ENCODE measurements at places on chromosomes 4 and X. TPM values are rescaled to one million over a fixed set of nuclear protein-coding genes. Genes with fewer than 3 reads are reported as not detected.

The NXF2 gene
- total RNA-seq = not detected

GRCh38 chrX:9573282-9574106, 108.6 kb downstream of the TBL1X start:
- H3K27ac ChIP-seq = no peak overlapping the region
- no peak for DNase-seq
- H3K4me1 ChIP-seq = peaks cover 6% of the 10 kb centered on the region
- H3K4me3 ChIP-seq = no peak overlapping the region
- H3K27me3 ChIP-seq = no peaks in the 10 kb centered on the region

DNA sequence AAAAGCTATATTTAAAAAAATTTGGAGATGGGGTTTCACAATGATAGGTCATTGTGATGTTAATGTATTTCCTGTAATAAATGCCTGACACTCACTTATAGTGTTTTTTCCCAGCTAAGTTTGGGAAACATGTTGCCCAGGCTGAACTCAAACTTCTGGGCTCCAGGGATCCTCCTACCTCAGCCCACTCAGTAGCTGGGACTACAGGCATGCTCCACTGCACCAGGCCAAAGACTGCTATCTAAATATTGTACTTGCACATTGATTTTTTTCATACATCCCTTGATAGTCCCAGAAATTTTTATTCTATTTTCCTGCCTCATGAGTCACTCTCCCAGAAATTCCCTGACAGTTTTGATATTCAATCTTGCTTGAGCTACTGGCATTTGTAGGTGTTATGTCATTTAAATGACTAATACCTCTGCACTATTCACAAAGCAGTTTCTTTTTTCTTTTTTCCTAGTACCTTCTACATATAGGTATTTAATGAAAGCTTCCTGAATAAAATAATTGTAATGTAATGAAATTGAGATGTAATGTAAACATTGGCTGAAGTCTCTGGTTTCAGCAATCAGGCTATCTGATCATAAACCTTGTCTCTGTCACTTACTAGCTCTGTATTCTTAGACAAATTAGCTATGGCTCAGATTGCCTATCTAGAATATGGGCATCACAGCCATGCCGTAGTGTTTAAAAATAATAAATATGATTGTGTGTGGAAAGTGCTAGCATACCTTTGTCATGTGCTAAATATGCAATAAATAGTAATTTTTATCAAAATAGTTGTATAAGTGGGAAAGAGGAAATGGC, 1973.0 kb upstream of the AGA start:
- H3K36me3 ChIP-seq = no peaks in the 10 kb centered on the region
- no peaks in the 10 kb centered on the region for H3K4me1 ChIP-seq
- no peaks in the 10 kb centered on the region for H3K27me3 ChIP-seq
- no peak for DNase-seq
- H3K27ac ChIP-seq = no peak overlapping the region
- no peak overlapping the region for H3K4me3 ChIP-seq

- H3K4me3 ChIP-seq = no peak overlapping the region
- no peaks in the 10 kb centered on the region for H3K36me3 ChIP-seq
- no peaks in the 10 kb centered on the region for H3K4me1 ChIP-seq
- no peak overlapping the region for H3K27ac ChIP-seq
- peaks cover 2% of the 10 kb centered on the region for H3K27me3 ChIP-seq
- DNase-seq = no peak
Observed at GRCh38 chrX:131305926-131306325, 16.8 kb upstream of the IGSF1 start.

The IL3RA gene
- total RNA-seq = 5.3 TPM

The RTL9 gene
- total RNA-seq = not detected

- no peak for DNase-seq
- H3K4me1 ChIP-seq = no peaks in the 10 kb centered on the region
- no peak overlapping the region for H3K4me3 ChIP-seq
- H3K36me3 ChIP-seq = no peaks in the 10 kb centered on the region
- no peak overlapping the region for H3K27ac ChIP-seq
Observed at GRCh38 chrX:71955530-71956120, 45.0 kb downstream of the NHSL2 start.

- DNase-seq = no peak
- H3K4me1 ChIP-seq = peaks cover 5% of the 10 kb centered on the region
Observed at GRCh38 chrX:38774249-38774648, 27.0 kb upstream of the MID1IP1 start.

The C4orf51 gene
- not detected for total RNA-seq

GRCh38 chr4:1371176-1372165, 24.5 kb downstream of the UVSSA start:
- H3K27ac ChIP-seq = no peak overlapping the region
- no peaks in the 10 kb centered on the region for H3K4me1 ChIP-seq
- DNase-seq = no peak
- no peaks in the 10 kb centered on the region for H3K27me3 ChIP-seq
- H3K4me3 ChIP-seq = no peak overlapping the region
- H3K36me3 ChIP-seq = peaks cover 2% of the 10 kb centered on the region

GRCh38 chr4:148653681-148654080, 211.5 kb upstream of the NR3C2 start:
- H3K36me3 ChIP-seq = no peaks in the 10 kb centered on the region
- no peaks in the 10 kb centered on the region for H3K4me1 ChIP-seq
- H3K27ac ChIP-seq = no peak overlapping the region
- no peaks in the 10 kb centered on the region for H3K27me3 ChIP-seq

- H3K4me3 ChIP-seq = no peak overlapping the region
- H3K27ac ChIP-seq = no peak overlapping the region
- no peaks in the 10 kb centered on the region for H3K27me3 ChIP-seq
- no peak for DNase-seq
Observed at GRCh38 chr4:37661772-37662171, 24.4 kb downstream of the RELL1 start.

DNA sequence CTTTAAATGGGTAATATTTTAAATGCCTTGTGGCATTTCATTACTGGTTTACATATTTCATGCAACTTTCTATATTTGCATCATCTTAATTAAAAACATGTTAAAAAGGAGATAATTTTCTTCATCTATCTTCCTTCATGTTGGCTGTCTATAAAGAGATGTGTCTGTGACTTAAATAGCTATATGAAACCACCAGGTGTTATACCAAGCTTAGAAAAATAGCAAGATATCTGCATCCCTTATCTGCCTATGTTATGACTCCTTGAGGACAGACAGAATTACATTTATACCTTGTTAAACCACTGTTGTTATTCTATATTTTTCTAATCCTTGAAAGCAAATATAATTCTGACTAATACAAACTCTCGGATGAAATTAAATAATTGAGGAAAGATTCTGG, 763.8 kb upstream of the GALNTL6 start:
- no peaks in the 10 kb centered on the region for H3K27me3 ChIP-seq
- no peaks in the 10 kb centered on the region for H3K36me3 ChIP-seq
- no peak overlapping the region for H3K4me3 ChIP-seq
- no peak overlapping the region for H3K27ac ChIP-seq
- no peak for DNase-seq

DNA sequence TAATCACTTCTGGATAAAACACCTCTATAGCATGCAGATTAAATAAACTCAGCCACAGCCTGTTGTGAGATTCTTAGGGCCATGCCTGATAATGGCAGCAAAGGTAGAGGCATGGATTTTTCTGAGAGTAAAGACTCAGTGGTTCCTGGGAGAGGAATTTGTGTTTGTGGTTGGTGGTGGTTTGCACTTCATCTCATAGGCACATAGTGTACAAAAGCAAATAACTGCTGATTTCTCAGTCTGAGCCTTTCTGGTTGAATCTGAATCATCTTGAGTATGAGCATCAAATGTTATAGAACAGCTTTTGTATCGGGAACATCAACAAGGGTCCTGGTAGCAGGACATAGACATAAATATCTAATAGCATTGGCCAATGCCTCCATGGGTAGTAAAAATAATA, 274.3 kb downstream of the FRMPD4 start:
- no peak overlapping the region for H3K4me3 ChIP-seq
- no peaks in the 10 kb centered on the region for H3K36me3 ChIP-seq
- no peak for DNase-seq
- peaks cover 2% of the 10 kb centered on the region for H3K27me3 ChIP-seq

GRCh38 chr4:40484346-40485090, 145.1 kb downstream of the RBM47 start:
- H3K27me3 ChIP-seq = peaks cover 6% of the 10 kb centered on the region
- H3K4me3 ChIP-seq = no peak overlapping the region
- H3K36me3 ChIP-seq = no peaks in the 10 kb centered on the region
- no peak overlapping the region for H3K27ac ChIP-seq
- no peaks in the 10 kb centered on the region for H3K4me1 ChIP-seq

The TEX13D gene
- total RNA-seq = 0.05 TPM

The XAGE1A gene
- total RNA-seq = not detected

DNA sequence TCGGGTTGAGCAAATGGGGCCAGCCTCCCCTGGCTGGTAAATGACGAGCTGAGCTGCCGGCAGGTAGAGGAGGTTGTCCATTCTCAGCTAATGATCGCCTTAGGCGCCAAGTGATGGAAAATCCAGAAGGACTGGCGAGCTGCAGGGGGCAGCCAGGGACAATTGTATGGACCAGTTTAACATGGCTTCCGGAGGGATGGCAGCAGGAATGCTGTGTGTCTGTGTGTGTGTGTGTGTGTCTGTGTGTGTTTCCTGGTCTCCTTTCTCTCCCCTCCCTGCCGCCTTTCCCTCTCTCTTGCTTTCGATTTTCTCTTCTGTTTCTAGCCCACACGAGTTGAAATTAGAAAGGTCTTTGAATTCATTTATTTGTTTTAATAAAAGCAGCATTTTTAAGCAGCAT, 45.2 kb upstream of the BCOR start:
- H3K36me3 ChIP-seq = no peaks in the 10 kb centered on the region
- no peaks in the 10 kb centered on the region for H3K4me1 ChIP-seq
- peaks cover 6% of the 10 kb centered on the region for H3K27me3 ChIP-seq
- H3K27ac ChIP-seq = no peak overlapping the region
- DNase-seq = no peak
- H3K4me3 ChIP-seq = no peak overlapping the region

- DNase-seq = no peak
- no peaks in the 10 kb centered on the region for H3K4me1 ChIP-seq
- no peak overlapping the region for H3K4me3 ChIP-seq
- H3K27ac ChIP-seq = no peak overlapping the region
- H3K27me3 ChIP-seq = peaks cover 6% of the 10 kb centered on the region
- H3K36me3 ChIP-seq = no peaks in the 10 kb centered on the region
Observed at GRCh38 chr4:139769364-139769763, 103.7 kb downstream of the MGST2 start.

DNA sequence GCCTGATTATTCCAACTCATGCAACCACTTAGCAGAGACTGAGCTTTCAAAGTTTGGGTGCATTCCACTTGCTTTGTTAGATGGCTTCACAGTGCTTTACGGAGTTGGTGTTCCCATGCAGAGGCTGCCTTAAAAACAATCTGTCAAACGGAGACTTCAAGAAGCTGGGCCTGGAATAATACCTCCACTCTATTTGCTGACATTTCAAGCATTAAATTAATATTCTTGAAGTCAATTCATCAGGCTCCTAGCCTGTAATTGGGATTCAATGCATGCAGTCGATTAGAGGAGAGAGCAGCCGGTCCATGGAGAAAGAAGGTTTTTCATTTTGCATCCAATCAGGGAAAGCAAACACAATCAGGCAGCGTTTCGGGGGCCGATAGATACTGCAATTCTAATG, 314.7 kb upstream of the PRKX start:
- H3K27me3 ChIP-seq = no peaks in the 10 kb centered on the region
- no peak overlapping the region for H3K27ac ChIP-seq
- no peaks in the 10 kb centered on the region for H3K36me3 ChIP-seq
- H3K4me1 ChIP-seq = no peaks in the 10 kb centered on the region

- H3K27me3 ChIP-seq = no peaks in the 10 kb centered on the region
- H3K4me3 ChIP-seq = no peak overlapping the region
- no peaks in the 10 kb centered on the region for H3K36me3 ChIP-seq
- DNase-seq = no peak
- H3K4me1 ChIP-seq = no peaks in the 10 kb centered on the region
Observed at GRCh38 chr4:96912716-96913115, 1072.8 kb downstream of the PDHA2 start.

DNA sequence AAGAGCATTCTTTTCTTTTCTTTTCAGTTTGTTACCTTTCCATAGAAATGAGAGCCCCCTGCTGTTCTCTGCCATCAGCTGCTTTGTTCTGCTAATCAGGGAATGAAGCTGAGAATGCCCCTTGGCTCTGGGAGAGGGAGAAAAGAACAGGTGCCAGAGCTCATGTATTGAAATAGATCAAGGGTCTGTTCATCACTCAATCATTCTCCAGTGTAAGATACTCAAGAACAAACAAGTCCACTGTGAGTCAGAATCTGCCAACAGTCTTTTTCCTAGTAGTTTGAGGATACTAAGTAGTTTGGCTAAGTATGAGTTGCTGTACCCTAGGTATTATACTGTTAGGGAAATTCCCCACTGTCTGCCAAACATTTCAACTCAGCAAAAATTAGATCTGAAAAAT, 144.3 kb downstream of the RTL3 start:
- H3K4me3 ChIP-seq = peak overlapping the region; percentile 15
- H3K36me3 ChIP-seq = peaks cover 9% of the 10 kb centered on the region
- peak overlapping the region; percentile 96 for H3K27ac ChIP-seq

- H3K27ac ChIP-seq = no peak overlapping the region
- H3K27me3 ChIP-seq = no peaks in the 10 kb centered on the region
- no peak for DNase-seq
- H3K4me3 ChIP-seq = no peak overlapping the region
- H3K4me1 ChIP-seq = no peaks in the 10 kb centered on the region
- H3K36me3 ChIP-seq = no peaks in the 10 kb centered on the region
Observed at GRCh38 chr4:58368221-58368620, 1258.0 kb upstream of the IGFBP7 start.

- no peak overlapping the region for H3K27ac ChIP-seq
- H3K4me3 ChIP-seq = no peak overlapping the region
- no peaks in the 10 kb centered on the region for H3K4me1 ChIP-seq
- no peaks in the 10 kb centered on the region for H3K27me3 ChIP-seq
Observed at GRCh38 chrX:128634754-128635153, 582.6 kb upstream of the ACTRT1 start.

The C4orf50 gene
- total RNA-seq = 0.52 TPM

- H3K27me3 ChIP-seq = peaks cover 8% of the 10 kb centered on the region
- H3K36me3 ChIP-seq = no peaks in the 10 kb centered on the region
- H3K4me1 ChIP-seq = no peaks in the 10 kb centered on the region
- no peak for DNase-seq
- no peak overlapping the region for H3K4me3 ChIP-seq
Observed at GRCh38 chr4:9898596-9899305, 117.3 kb downstream of the DRD5 start.

DNA sequence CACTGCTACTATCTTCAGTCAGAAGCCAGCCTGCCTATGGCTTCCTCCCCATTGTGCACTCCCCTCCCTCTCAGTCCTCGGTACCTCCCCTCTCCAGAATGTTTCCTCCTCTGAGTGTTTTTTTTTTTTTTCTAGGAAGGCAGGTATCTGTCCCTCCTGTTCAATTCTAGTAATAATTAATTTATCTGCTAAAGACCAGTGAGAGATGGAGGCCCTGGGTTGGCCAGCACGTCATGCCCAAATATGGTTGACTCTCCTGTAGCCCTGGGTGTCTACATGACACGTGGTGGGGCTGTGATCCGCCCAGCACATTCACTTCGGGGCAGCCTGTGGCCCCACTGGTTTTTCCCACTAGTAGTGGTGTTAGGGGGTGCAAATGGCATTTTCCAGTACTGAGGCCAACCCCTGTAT, 1.8 kb downstream of the FLNA start:
- peak overlapping the region; percentile 68 for H3K27ac ChIP-seq
- no peaks in the 10 kb centered on the region for H3K27me3 ChIP-seq
- H3K36me3 ChIP-seq = peaks cover 9% of the 10 kb centered on the region
- no peak for DNase-seq
- peaks cover 15% of the 10 kb centered on the region for H3K4me1 ChIP-seq

Data from activated T-helper 1 cell treated with anti-CD3 and anti-CD28 coated beads, Interleukin-12 subunit alpha, Interleukin-12 subunit beta, Interleukin-2, Interleukin-4 antibody, amounts not matched to agents 30 ng/mL and 10 ng/mL and 1 ng/mL, durations not matched to agents 14 hours and 24 hours and 36 hours (primary cell).